Stimulated activated CD8-positive, alpha-beta memory T cell treated with anti-CD3 and anti-CD28 coated beads, Interleukin-15, amount 100 ng/mL, for 48 hours (primary cell): ENCODE measurements at places on chromosomes 5 and 9.

DNA sequence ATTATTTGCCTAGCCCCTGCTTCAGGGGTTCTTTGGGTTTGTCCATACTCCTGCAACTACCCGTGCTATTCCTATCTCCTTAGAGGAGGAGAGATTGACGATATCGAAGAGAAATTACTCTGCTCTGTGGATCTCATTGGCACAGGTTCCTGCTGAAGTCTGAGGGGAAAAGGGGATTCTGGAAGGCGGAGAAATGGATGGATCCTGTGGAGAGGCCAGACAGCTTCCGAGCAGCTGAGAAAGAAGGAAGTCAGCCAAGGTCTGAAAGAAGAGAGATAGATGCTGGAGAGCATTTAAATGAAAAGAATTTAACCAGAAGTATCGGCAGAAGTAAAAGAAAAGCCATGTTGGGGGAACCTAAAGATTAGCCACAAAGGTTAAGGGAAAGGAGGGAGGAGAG, 40.4 kb upstream of the SPATA31C2 start:
- no peak for DNase-seq

GRCh38 chr5:111461934-111462333, 50.4 kb downstream of the STARD4 start:
- DNase-seq: no peak

- DNase-seq: no peak
These were observed 273.3 kb upstream of the ANKRD55 start for GRCh38 chr5:56506211-56506965.

DNA sequence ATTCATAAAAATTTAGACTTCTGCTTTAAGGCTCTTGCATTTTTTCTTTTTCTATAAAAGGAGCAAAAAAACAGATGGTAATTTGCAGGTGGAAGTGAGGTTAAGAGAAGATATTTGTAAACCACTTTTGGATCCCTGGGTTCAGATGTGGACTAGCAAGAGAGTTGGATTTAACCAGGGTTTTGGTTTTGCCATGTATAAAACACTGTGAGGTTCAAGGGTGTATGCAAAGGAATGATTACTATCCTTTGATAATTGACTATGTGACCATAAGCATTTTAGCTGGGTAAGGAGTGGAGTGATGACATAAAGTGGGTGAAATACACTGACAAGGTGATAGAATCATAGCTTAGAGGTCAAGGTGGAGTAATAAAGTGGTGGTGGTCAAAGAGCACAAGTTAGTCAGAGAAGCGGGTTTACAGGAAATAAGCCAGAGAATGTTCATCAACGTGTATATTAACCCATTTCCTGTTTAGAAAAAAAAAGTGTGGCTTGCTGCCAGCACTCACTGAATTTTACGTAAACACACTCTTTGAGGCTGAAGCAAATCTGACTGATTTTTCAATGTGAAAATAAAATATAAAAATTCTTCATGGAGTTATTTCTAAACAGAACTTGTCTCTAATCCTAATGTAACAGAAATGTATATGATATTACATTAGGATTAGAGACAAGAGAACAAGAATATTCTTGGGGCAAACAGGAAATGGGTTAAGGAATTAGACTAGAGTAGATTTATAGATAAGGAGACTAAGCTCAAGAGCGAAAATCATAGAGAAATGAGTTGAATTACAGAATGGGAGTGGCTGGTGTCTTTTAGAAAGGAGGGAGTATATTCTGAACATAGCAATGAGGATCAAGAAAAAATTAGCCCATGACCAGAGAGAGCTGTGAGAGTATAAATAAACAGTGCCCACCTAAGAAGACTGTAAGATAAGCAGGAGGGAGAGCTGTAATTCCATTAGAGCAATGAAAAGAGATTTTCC, 74.5 kb downstream of the CDKN2A start:
- no peak for DNase-seq

GRCh38 chr5:156182174-156182967, 144.6 kb upstream of the SGCD start:
- DNase-seq: no peak

- no peak for DNase-seq
These were observed 47.8 kb downstream of the C7 start for GRCh38 chr5:40957048-40957447.

DNA sequence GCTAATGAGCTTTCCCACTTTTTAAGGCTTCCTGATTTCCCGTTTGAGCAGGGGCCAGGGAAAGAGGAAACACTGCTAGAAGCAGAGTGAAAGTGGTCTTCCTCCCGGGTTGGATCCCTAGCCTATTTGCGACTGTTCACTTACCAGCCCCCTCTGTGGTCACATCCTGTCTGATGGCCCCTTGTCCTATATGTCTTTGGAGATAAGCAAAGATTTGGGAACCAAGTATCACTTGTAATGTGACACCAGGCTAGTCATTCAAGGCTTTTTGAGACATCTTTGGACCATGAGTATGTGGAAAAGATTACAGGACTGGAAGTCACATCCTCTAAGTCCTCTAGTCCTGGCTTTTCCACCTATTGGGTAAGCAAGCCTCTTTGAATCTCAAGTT, 6.1 kb downstream of the DNAJB5 start:
- no peak for DNase-seq

- DNase-seq: no peak
These were observed 1.3 kb downstream of the KCNN2 start for GRCh38 chr5:114362977-114363761.

- no peak for DNase-seq
These were observed 741.3 kb downstream of the TLE1 start for GRCh38 chr9:80948066-80948465.

DNA sequence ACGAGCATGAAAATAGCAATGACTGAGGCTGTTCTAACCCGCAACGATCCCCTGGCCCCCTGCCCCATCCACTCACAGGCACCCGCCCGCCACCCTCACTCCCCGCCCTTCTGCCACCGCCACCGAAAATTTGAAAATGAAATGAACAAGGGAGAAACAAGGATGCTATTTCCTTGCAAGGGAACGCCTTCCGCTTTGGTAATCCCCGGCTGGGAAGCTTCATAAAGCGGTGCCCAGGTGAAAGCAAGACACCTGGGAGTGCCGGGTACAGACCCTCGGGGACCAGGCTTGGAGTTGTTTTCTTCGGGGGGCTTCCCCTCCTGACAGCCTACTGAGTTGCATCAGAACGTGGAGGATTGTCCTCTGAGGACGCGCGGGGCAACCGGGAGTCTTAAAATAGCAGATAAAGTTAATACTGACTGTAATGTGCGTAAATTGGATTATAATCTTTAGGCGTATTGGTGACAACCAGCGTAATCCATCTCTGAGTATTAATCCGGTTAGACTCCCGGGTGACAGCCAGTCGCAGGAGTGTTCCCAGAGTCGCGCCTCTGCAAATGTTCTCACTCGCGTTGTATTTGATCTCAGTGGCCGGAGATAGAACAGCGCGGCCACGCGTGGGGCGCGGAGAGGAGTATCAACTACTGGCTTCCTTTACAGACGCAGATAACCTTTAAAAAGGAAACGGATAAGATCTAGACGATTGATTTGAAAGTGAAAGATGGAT, 885 bp upstream of the MLLT3 start:
- DNase-seq: no peak

- DNase-seq: no peak
These were observed 8.4 kb downstream of the MYMK start for GRCh38 chr9:133516256-133516960.

- DNase-seq: no peak
These were observed 3.2 kb upstream of the ALDH1B1 start for GRCh38 chr9:38389313-38389712.

DNA sequence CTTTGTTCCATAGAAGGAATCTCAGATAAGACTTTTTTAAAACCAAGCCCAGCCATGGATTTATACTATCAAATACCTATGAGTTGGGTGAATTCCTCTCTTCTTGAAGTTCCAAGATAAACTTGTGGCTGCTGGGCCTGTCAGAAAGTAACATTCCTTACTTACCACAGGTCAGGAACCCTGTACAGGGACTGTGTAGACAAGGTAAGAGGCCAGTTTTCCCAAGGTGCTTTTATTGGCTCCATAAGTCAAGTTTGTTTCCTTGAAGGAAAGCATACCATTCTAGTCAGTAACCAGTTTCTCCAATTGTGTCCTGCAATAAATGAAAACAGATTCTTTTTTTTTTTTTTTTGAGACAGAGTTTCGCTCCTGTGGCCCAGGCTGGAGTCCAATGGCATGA, 8.8 kb upstream of the CLTB start:
- DNase-seq: no peak

GRCh38 chr5:10591966-10592365, 28.1 kb downstream of the ANKRD33B start:
- DNase-seq: no peak

DNA sequence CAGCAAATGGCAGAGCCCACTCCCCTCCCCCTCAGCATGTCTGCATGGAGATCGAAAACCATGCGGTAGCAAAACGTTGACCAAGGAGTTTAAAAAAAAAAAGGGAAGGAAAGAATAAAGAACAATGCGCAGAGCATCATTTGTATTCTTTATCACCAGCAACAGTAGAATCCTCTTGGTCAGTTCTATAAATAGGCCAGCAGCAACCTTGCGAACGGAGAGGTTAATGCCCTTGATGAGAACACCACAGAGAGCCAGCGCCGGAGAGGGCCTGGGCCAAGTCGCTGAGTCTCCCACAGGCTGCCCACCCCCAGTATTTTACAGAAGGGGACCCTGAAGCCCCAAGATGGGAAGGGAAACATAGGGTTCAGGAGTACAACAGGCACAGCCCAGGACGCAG, 22.7 kb downstream of the WHRN start:
- no peak for DNase-seq

GRCh38 chr9:20599195-20599594, 23.1 kb downstream of the MLLT3 start:
- no peak for DNase-seq

DNA sequence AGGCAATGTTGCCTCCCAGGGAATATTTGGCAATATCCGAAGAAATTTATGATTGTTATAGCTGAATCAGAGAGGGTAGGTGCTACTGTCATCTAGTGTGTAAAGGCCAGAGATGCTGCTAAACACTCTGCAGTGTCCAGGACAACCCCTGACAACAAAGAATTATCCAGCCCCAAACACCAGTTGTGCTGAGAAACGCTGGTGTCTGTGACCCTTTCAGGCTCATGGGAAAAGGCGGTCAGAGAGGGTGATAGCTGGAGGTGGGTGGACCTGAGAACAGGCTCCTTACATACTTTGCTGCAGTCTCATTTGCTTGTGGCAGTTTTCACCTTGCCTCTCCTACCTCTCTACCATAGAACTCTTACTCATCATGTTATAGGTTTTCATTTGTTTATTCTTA, 295.3 kb upstream of the DMRT1 start:
- no peak for DNase-seq

DNA sequence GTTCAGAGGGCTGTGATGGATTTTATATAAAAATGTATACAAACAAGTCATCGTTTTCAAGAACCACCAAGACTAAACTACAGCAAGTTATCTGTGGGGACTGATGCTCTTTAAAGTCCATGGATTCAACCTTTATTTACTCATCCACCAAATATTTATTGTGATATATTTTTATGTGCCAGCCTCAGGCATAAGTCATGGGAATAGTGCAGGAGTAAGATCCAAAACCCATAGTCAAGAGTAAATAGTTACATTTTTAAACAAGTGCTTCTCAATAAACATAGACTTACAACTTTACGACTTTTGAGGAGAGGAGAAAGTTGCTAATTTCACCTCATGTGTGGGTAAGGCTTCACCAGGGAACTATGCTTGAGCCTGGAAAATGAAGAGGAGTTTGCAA, 24.6 kb downstream of the MACIR start:
- no peak for DNase-seq

DNA sequence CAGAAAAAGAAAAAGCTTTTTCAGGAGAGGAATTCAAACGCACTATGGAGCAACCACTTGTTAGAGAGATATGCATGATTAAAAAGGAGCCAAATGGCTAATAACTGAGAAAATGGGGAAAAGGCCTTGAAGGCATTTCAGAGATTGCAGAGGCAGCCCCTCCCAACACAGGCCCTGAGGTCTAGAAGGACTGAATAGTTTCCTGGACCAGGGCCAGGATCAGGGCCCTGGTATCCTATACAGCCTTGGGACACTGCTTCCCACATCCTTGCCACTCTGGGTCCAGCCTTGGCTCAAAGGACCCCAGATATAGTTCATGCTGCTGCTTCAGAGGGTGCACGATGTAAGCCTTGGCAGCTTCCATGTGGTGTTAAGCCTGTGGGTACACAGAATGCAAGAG, 20.7 kb upstream of the FEM1C start:
- no peak for DNase-seq

DNA sequence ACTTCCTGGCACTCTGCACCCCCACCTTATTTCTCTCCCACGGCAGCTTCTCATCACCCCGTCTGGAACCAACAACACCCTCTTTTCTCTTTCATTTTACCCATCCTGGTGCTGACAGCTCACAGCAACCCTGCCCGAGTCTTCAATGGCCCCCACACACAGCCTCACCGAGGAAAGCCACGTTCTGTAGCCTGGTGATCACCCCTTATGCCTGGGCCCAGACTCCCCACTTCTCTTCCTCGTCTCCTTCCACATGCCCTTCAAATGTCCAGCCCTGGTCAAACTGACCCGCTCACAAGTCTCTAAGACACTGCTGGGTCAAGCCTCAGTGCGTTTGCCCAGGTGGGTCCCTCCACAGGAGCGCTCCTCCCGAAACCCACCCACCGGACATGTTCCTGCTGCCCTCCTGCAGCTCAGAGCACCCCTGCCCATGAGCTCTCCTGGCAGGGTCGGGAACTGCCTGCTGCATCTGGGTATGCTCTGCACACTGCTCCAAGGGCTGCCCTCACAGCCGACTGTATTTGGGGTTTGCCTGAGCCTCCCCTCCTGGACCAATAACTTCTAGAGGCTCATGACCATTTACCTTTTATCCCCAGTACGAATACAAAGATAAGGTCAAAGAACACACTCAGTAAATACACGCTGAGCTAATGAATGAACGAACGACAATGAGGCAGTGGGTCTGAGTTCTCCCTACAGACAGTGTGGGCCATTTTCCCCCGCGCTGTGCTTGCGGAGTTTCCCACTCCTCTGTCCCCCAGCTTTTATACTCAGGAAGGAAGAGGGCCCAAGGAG, 154.7 kb upstream of the PHYKPL start:
- DNase-seq: no peak

DNA sequence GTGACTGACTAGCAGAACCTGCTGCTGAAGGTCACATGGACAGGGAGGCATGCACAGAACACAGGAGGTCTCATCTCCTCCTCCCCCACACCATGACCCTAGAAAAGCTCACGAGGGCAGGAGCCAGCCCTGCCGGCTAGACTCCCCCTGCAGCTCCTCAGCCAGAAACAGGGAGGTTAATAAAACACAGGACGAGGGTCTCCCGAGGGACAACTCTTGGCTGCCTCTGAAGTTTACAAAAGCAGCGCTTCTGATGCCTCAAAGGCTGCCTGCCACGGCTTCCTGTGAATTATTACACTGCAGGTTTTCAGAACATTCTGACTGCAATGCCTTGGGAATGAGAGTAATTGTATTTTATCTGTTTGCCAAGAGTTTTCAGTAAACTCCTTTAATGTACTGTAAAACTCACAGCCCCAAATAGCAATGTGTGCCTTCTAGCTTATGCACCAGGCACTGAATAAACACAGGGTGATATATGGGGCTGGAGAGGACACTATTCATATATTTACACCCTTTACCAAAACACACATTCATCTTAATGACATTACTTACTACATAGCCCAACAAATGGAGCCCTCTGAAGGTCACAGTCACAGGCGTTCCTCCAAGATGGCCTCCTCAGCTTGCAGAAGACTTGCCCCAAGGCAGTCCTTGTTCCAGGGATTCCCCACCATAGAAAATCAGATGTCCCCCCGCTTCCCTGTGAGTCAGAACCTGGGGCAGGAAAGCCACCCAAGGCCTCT, 83.7 kb downstream of the C5orf15 start:
- DNase-seq: no peak

GRCh38 chr9:121182101-121182836, 19.4 kb downstream of the RAB14 start:
- DNase-seq: no peak

GRCh38 chr9:70579686-70580085, 165.2 kb upstream of the KLF9 start:
- DNase-seq: no peak
